CD4-positive, alpha-beta T cell treated with Interleukin-10 for 1 hour (primary cell): ENCODE measurements at places on chromosomes 1 and 21.
A peak's percentile ranks its signal among the peaks of the same experiment; 100 is the strongest.

GRCh38 chr1:59143811-59144210, 153.1 kb upstream of the FGGY start:
- DNase-seq: no peak

- no peak for DNase-seq
Observed at GRCh38 chr1:82564333-82564732, 763.6 kb downstream of the ADGRL2 start.

DNA sequence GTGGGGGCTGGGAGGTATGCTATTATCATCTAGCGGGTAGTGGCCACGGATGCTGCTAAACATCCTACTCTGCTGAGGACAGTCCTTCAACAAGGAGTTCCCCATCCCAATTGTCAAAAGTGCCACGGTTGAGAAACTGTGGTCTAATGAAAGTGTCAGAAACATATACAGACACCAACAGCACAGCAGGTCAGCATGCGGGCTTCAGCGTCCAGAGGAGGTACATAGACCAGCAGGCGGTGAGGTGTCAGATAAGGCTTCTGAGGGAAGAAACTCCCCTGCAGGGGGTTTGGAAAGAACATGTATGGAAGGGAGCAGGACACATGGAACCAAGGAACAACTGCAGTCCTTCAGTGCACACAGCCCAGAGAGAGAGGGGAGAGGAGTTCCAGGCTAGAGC, 4.8 kb upstream of the TTC4 start:
- no peak for DNase-seq

DNA sequence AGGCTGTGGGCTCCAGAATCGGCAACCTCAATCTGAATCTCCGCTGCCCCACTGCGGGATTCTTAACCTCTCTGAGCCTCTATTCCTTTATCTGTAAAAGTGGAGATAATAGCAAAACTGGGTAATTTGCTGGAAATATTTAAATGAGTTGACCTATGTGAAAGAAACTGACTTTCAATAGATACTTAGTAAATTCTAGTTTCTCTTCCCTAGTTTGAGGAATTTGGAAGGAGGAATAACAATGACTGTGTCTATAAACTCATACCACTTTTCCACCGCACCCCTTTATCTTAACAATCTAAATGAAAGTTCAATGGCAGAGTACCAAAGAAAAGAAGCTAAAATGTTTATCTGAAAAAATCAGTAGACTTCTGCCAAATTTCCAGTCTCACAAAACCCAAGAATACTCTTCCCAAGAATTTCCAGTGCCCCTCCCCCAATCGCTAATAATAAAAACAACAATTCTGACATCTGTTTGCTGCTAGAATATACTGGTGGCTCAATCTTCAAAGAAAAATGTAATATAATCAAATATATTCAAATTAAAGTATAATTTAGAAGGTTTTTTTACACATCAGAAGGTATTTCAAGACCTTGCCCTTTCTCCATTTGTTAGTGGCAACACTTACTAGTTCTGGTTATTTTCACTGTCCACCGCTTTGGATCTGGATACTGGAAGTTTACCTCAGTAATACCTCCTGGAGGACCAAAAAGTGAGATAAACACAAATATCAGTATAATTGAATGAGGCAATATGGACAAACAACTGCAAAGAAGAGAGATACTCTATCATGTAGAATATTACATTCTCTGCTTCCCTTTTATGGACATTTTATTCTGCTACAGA, 171.2 kb downstream of the LTN1 start:
- no peak for DNase-seq

- DNase-seq: no peak
Observed at GRCh38 chr1:88741413-88741812, 57.3 kb downstream of the PKN2 start.

GRCh38 chr1:66290761-66291530, 243.0 kb upstream of the SGIP1 start:
- DNase-seq: no peak

DNA sequence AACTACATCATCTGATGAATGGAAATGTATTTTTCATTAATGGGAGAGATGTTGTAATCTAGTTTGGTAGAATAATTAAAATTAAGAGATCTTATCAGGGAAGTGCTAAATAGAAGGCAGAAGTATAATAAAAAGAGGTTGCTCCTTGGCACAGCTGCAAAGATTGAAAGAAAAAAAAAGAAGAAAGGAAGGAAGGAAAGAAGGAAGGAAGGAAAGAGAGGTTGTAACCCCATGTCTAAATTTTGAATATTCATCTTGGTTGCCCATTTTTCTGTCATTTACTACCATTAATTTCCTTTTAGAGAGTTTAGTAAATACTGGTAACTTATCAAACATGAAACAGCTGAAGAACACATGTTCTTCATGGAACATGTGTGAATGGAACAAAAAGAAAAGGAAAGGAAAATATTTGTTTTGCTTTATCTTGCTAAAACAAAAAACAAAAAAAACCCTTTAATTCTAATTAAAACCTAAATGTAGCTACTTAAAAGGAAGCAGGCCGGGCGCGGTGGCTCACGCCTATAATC, 10.5 kb upstream of the MDM4 start:
- DNase-seq: no peak

DNA sequence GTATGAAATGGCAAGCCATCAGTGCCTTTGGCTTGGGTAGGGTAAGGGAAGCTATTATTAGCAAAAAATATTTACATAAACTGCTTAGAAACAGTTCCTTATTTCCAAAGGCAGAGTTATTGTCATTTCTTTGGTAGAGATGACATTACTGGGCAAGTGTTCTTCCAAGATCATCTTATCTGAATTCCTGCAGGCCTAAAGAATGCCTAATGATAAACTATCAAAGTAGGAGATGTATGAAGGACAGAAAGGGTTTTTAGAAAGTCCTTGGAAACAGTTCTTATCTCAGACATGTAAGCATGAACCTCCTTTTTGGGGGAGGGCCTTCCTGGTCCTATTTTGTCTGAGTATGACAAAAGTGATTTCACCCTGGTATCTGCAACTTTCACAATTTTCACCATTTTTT, 5.1 kb upstream of the FRRS1 start:
- no peak for DNase-seq

GRCh38 chr1:12477936-12478611, 139.9 kb downstream of the DHRS3 start:
- DNase-seq: peak; percentile 19

DNA sequence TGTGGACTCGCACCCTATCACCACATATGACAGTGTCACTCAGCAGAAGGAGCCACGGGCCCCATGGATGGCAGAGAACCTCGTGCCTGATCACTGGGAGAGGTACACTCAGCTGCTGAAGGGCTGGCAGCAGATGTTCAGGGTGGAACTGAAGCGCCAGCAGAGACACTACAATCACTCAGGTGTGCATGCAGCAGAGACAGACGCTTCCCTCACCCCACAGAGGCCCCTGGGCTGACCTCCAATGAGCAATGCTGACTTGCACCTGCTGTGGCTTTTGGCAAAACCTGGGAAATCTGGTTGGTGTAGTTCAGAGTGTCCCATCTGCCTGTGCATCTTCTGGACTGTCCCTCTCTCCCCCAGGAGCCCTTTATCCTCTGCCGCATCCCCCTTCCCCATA, 51.9 kb downstream of the KIAA1614 start:
- no peak for DNase-seq

GRCh38 chr1:11550664-11551283, 71.8 kb downstream of the DISP3 start:
- peak; percentile 15 for DNase-seq

DNA sequence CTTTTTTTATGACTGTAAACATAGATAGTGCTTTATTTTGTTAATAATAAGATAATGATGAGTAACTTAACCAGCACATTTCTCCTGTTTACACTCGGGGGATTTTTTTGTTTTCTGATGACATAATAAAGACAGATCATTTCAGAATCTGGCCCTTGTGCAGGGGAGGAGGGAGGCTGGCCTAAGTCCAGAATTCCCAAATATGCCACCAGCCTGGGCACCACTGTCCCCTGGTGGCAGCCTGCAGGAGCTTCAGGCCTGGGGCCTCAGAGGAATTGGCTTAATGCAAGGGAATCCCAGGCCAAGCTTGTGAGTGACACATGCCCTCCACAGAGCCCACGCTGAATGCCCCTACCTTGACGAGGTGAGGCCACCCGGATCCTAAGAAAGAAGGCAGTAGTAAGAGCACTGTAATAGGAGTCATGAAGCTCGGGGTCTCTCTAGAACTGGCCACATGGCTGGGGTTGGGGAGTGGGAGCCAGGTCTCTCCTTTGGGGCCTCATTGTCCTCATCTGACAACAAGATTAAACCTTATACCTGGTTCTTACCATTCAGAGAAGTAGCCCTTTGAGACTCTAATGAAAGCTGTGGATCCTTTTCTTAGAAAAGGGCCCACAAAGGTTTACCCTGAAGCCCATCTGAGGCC, 24.1 kb downstream of the ETNK2 start:
- DNase-seq: peak; percentile 21

- DNase-seq: no peak
Observed at GRCh38 chr1:53377438-53377841, 49.6 kb upstream of the LRP8 start.

- DNase-seq: peak; percentile 19
Observed at GRCh38 chr1:63773815-63774616, at the start of gene ROR1. TSS of gene ROR1 (plus strand) at chr1:63774017.

DNA sequence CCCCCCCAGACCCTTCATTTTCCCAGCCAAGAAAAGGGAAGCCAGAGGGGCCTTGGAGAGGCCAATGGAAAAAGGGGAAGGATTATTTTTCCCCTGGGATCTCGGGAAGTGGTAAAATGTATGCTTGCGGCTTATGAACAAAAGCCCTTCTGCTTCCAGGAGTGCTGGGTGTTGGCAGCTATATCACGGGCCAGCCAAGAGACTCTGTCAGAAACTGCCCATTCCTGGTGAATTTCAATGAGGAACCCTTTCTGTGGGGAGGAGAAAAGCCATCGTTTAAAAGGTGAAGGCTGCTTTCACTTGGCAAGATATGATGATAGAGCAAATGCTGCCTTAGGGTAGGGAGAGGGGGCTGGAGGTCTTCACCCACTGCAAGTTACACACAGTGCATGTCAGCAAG, 69.7 kb upstream of the ZC3H12A start:
- DNase-seq: no peak

DNA sequence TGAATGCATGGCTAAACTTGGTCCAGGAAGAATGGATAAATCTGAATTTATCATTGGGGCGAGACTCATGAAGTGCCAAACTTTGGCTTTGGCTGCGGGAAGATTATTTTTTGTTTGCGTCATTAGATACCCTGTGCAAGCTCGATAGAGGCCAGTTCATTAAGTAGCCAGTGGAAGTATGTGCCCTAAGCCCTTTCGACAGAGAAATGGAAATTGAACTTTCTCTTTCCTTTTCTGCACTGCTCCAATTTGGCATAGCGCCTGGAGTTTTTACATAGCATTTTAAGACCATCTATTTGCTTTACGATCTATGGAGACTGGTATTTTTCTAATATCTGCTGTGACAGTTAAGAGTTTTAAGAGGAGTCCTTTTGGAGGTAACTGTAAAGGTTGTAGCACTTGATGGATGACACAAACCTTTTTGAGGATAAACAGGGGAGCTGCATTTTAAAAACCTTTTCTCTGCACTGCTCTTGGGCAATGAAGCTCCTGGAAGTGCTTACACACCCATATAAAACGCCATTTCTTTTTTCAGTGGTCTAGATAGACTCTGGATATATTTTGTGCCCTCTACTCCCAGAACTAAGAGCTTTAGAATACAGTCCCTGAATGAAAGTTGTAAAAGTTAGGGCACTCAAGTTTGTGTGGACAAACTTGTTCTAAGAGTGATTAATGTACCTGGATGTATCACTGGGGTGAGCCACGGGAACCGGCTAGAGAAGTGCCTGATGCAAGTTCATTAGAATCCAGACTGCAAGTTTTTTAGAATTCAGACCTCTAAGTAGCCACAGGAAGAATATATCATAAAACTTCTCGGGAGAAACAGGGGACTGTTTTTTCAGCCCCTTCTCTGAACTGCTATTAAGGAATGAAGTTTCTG, 41.3 kb upstream of the CFHR3 start:
- no peak for DNase-seq

- DNase-seq: no peak
Observed at GRCh38 chr1:26349188-26349876, 4.6 kb downstream of the CRYBG2 start.

- DNase-seq: no peak
Observed at GRCh38 chr1:55329091-55329490, 113.9 kb upstream of the USP24 start.

DNA sequence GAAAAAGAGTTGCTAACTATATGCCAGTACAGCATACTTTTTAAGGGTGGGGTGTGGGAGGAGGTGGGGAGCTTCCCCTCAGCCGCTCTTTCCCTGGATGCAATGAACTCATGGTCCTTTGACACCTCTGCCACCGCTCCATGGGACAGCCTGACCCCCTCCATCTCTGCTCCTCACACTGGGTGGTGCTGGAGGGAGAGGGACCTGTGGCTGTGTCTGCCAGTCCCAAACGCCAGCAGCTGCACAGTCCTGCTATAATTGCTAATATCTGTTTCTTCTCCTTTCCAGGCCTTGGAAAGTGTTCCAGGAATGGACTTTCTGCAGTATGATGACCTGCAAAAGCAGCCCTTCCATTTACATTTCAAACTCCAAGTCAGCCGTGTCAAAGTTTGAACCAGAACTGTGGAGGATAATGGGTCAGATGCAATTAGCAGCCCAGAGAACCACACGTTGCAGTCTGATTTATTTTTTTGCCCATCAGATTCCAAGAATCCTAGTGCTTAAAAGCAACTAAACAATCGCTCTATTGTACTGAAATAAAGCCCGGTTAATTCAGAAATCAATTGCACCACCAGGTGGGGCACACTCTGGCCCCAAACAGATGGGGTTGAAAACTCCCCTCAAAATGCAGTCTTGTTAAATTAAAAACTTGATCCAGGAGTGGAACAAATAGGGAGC, 160.7 kb upstream of the LMO4 start:
- no peak for DNase-seq

DNA sequence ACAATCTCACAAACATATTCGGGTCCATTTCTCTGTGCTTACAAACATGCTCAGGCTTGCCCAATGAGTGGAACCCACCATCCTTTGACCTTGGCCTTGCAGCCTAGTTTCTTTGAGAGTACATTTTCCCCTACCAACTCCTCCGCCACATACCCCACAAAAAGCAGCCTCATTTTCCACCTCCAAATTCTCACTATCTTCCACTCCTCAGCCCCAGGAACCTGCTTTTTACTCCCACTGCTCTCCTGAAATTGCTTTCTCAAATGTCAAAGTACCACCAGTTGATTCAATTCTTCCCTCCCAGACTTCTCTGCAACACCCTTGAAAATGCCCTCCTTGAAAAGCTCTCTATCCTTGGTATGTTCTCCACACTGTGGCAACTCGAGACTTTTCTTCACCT, 103.8 kb downstream of the RUNX1 start:
- no peak for DNase-seq

GRCh38 chr1:78843111-78843510, 163.4 kb downstream of the ADGRL4 start:
- no peak for DNase-seq

GRCh38 chr1:230906226-230906625, 37.9 kb upstream of the C1orf198 start:
- no peak for DNase-seq
